ENCODE measurements at places on chromosomes 5 and 9.

GRCh38 chr5:177334781-177335700 is 16.4 kb downstream of the LMAN2 start:
- no peak for DNase-seq
- no peak overlapping the region for H3K4me3 ChIP-seq
- H3K36me3 ChIP-seq, result peaks cover 36% of the 10 kb centered on the region
- H3K4me1 ChIP-seq, result peaks cover 9% of the 10 kb centered on the region
- H3K27me3 ChIP-seq, result no peaks in the 10 kb centered on the region

GRCh38 chr5:68499987-68500386 is 284.4 kb downstream of the PIK3R1 start:
- H3K27me3 ChIP-seq, result peaks cover 3% of the 10 kb centered on the region
- no peak overlapping the region for H3K27ac ChIP-seq
- peaks cover 2% of the 10 kb centered on the region for H3K36me3 ChIP-seq
- no peaks in the 10 kb centered on the region for H3K4me1 ChIP-seq

DNA sequence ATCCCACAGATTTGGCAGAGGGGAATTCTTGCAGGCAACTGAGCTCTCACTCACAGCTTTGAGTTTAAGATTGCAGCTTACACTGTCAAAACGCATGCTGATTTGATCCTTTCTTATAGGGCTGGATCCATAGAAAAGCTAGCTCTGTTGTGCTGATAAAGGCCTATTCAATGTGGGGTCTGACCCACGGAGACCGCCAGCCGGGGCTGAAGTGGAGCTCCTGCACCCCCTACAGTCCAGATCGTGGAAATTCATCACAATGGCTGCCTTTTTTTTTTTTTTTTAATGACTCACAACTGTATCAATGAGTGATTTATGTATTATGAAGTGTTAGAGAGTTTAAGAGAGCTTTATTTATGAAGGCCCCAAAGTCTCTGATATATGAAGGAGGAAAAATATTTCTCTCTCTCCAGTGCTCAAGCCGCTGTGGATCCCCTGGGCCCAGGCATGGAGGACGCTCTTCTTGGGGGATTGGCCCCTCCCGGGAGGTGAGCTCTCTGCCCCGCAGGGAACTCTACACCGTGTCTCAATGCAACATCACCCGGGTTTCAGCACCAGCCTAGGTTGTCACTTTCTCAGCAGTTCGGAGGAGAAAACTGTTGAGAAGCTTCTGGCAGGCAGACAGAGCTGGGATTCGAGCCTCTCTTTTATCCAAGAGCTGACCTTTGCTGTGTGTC is 700.2 kb downstream of the IRX1 start:
- H3K27me3 ChIP-seq, result no peaks in the 10 kb centered on the region
- no peak overlapping the region for H3K4me3 ChIP-seq
- DNase-seq, result no peak
- no peaks in the 10 kb centered on the region for H3K36me3 ChIP-seq
- H3K27ac ChIP-seq, result no peak overlapping the region
- H3K4me1 ChIP-seq, result no peaks in the 10 kb centered on the region

DNA sequence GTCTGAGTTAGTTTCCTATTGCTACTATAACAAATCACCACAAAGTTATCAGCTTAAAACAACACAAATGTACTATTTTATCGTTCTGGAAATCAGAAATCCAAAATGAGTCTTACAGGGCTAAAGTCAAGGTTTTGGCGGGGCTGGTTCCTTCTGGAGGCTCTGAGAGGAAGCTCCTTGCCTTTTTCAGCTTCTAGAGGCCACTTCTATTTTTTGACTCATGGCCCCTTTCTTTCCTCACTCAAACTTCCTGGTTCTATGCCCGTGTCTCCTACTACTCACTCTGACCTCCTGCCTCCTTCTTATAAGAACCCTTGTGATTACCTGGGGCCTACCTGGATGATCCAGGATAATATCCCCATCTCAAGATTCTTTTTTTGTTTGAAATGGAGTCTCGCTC is 48.2 kb downstream of the GABBR2 start:
- no peaks in the 10 kb centered on the region for H3K4me1 ChIP-seq
- H3K27ac ChIP-seq, result no peak overlapping the region

- peaks cover 11% of the 10 kb centered on the region for H3K36me3 ChIP-seq
- no peaks in the 10 kb centered on the region for H3K4me1 ChIP-seq
- no peak for DNase-seq
- no peak overlapping the region for H3K4me3 ChIP-seq
These were observed 47.5 kb downstream of the TENT4A start for GRCh38 chr5:6760686-6761085.

DNA sequence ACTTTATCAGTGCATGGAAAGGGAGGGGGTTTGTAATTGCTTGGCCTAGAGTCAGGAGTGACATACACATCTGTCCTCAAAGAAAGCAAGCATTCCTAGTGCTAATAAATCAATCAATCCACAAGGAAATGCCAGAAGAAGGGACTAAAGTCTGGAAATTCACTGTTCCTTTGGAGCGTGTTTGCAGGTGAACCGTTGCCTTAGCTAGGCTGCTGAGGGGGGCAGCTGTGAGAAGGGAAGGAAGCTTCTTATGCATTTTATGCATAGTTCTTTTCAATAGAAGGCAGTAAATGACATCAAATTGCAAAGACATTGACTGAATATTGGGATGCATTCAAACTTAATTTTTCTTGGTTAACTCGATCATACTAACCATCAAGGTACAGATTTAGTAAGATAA is 1092.5 kb upstream of the SEMA6A start:
- no peaks in the 10 kb centered on the region for H3K27me3 ChIP-seq
- no peaks in the 10 kb centered on the region for H3K4me1 ChIP-seq
- H3K4me3 ChIP-seq, result no peak overlapping the region
- no peak overlapping the region for H3K27ac ChIP-seq
- no peak for DNase-seq

DNA sequence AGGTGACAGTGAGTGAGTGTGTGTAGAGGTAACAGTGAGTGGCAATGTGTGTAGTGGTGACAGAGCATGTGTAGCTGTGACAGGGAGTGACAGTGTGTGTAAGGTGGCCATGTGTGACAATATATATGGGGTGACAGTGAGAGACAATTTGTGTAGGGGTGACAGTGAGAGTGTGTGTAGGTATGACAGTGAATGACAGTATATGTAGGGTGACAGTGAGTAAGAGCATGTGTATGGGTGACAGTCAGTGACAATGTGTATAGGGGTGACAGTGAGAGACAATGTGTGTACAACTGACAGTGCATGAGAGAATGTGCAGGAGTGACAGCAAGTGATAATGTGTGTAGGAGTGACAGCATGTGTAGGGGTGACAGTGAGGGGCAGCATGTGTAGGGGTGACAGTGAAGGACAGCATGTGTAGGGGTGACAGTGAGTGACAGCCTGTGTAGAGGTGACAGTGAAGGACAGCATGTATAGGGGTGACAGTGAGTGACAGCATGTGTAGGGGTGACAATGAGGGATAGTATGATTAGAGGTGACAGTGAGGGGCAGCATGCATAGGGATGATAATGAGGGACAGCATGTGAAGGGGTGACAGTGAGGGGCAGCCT is 10.1 kb upstream of the GAPT start:
- H3K27me3 ChIP-seq, result no peaks in the 10 kb centered on the region
- H3K27ac ChIP-seq, result no peak overlapping the region
- H3K4me3 ChIP-seq, result no peak overlapping the region
- peaks cover 14% of the 10 kb centered on the region for H3K4me1 ChIP-seq
- no peak for DNase-seq

DNA sequence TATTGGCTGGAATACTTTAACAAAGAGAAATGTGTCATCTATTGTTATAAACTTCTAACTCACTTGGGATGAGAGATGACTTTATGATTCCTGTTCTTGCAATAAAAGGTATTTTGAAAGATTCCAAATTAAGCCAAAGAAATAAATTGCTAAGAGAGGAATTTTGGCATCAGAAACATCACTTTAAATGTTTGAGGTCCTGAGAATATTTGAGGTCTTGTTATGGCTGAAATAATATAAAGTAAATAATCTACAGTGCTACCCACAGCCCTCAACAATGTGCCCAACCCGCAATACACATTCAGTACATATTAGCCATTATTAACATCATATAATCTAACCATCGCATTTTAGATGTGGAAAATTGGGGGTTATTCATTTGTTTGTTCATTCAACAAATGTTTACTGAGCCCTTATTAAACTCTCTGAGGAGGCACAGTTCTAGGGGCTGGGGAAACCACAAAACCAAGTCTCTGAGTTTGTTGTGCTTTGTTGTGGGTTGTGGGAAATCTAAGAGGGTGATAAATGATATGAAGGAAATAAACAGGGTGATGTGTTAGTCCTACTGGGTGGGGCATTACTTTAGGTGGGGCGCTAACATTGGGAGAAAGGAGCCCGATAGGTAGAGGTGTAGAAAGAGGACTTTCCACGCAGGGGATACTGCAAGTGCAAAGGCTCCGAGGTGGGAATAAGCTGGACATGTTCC is 135.2 kb upstream of the CLINT1 start:
- no peaks in the 10 kb centered on the region for H3K36me3 ChIP-seq
- H3K27ac ChIP-seq, result no peak overlapping the region
- peaks cover 4% of the 10 kb centered on the region for H3K27me3 ChIP-seq
- DNase-seq, result no peak
- peaks cover 4% of the 10 kb centered on the region for H3K4me1 ChIP-seq

GRCh38 chr5:181163487-181164075 is 16.2 kb downstream of the OR2V2 start:
- DNase-seq, result no peak
- no peak overlapping the region for H3K4me3 ChIP-seq
- H3K4me1 ChIP-seq, result peaks cover 25% of the 10 kb centered on the region
- peak overlapping the region; percentile 3 for H3K27ac ChIP-seq

- H3K27me3 ChIP-seq, result peaks cover 4% of the 10 kb centered on the region
- H3K36me3 ChIP-seq, result no peaks in the 10 kb centered on the region
- DNase-seq, result no peak
- no peaks in the 10 kb centered on the region for H3K4me1 ChIP-seq
These were observed 49.9 kb upstream of the TTC23L start for GRCh38 chr5:34789021-34789531.

- no peaks in the 10 kb centered on the region for H3K27me3 ChIP-seq
- H3K36me3 ChIP-seq, result no peaks in the 10 kb centered on the region
- H3K27ac ChIP-seq, result no peak overlapping the region
- DNase-seq, result no peak
- no peak overlapping the region for H3K4me3 ChIP-seq
These were observed 463.3 kb upstream of the DMAC1 start for GRCh38 chr9:8262625-8263622.

DNA sequence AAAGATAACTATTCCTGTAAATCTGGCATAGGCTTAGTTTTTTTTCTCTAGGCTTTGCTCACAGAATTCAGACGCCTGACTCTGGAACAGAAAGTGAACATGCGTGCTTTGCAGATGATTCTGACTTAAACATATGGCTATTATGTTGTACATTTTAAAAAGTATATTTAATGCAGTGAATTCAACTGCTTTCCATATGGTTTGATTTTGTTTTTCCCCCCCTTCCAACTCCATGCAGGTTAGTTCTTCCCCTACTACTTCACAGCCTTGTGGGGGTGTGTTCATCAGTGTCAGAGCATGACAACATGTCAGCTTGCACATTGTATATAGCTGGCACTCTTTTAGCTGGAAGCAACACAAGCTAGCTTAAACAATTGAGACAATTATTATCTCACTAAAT is 226.8 kb downstream of the TMEM167A start:
- no peaks in the 10 kb centered on the region for H3K4me1 ChIP-seq
- no peak overlapping the region for H3K4me3 ChIP-seq
- H3K27ac ChIP-seq, result no peak overlapping the region
- H3K27me3 ChIP-seq, result peaks cover 2% of the 10 kb centered on the region

DNA sequence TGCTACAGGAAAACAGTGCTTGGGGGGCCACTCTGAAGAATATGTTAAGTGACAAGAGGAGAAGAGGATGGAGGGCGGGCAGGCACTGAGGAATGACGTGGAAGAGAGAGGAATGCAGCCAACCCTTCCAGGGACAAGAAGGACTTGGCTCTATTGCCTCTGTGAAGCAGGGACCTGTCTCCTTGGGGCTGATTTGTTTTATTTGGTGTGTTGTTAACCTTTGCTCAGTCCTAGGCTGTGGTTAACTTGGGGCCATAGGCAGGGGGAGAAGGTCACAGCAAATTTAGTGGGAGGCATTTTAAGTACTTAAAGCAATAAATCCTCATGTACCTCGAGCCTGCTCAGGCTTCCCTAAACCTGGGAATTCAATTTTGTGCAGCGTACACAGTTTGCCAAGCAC is 39.9 kb downstream of the KIF4B start:
- no peaks in the 10 kb centered on the region for H3K27me3 ChIP-seq
- no peak for DNase-seq
- H3K4me3 ChIP-seq, result no peak overlapping the region
- no peaks in the 10 kb centered on the region for H3K4me1 ChIP-seq
- no peaks in the 10 kb centered on the region for H3K36me3 ChIP-seq
- H3K27ac ChIP-seq, result no peak overlapping the region

DNA sequence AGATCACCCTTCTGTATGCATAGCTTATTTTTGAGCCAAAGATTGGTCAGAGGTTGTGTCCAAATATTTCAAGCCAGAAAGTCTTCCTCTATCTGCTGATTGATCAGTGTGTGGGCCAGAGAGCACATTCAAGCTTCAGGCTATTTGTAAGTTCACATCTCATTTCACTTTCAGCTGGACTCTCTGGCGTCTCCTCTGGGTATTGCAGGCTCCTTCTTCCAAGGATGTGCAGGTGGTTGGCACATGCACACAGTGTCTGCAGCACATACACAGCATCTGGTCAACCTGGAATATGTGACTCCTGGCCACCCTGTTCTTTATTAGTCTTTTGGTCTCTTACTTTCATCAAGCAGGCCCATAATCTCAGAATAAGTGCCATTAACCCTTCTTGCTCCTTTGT is 516.1 kb downstream of the ANXA1 start:
- no peaks in the 10 kb centered on the region for H3K4me1 ChIP-seq
- H3K4me3 ChIP-seq, result no peak overlapping the region
- H3K27ac ChIP-seq, result no peak overlapping the region

- peaks cover 9% of the 10 kb centered on the region for H3K27me3 ChIP-seq
- DNase-seq, result no peak
- no peak overlapping the region for H3K4me3 ChIP-seq
- H3K4me1 ChIP-seq, result peaks cover 11% of the 10 kb centered on the region
- no peak overlapping the region for H3K27ac ChIP-seq
- no peaks in the 10 kb centered on the region for H3K36me3 ChIP-seq
These were observed 4.3 kb upstream of the LRRC14B start for GRCh38 chr5:187042-187431.

- no peak overlapping the region for H3K27ac ChIP-seq
- no peak overlapping the region for H3K4me3 ChIP-seq
- peaks cover 16% of the 10 kb centered on the region for H3K27me3 ChIP-seq
- no peaks in the 10 kb centered on the region for H3K36me3 ChIP-seq
- H3K4me1 ChIP-seq, result no peaks in the 10 kb centered on the region
These were observed 68.1 kb upstream of the RNF130 start for GRCh38 chr5:180139731-180140055.

DNA sequence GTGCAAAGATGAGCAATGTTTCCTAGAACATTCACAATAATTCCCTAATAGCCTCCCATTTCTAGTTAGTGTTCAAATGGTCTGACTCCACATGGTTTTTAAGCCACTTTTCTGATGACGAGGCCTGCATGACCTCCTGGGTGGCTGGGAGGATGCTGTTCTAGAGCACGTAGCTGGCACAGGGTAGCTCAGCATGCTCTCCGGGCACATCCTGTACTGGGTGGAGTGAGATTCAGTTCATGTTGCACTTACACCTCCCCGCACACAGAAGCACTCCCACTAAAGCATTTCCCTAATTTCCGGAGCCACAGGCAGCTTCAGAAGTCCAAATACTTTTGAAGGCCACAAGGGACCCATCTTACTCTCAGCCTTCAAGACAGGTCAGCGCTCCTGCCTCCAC is 159.8 kb upstream of the LHFPL2 start:
- H3K27me3 ChIP-seq, result no peaks in the 10 kb centered on the region
- no peak for DNase-seq
- H3K4me3 ChIP-seq, result no peak overlapping the region
- no peak overlapping the region for H3K27ac ChIP-seq

GRCh38 chr5:77569409-77569808 is 69.1 kb downstream of the OTP start:
- H3K27me3 ChIP-seq, result peaks cover 8% of the 10 kb centered on the region
- H3K4me1 ChIP-seq, result no peaks in the 10 kb centered on the region
- H3K27ac ChIP-seq, result no peak overlapping the region
- no peak overlapping the region for H3K4me3 ChIP-seq
- DNase-seq, result no peak

Data from memory B cell (primary cell).